CD4-positive, CD25-positive, alpha-beta regulatory T cell (primary cell): ENCODE measurements at places on chromosomes 11 and 22. TPM values are rescaled to one million over a fixed set of nuclear protein-coding genes. Genes with fewer than 3 reads are reported as not detected.

NLRP6 gene
- 1.8 TPM for total RNA-seq

RHOD gene
- total RNA-seq: not detected

CYB5R3 gene
- total RNA-seq: 56.3 TPM

DNA sequence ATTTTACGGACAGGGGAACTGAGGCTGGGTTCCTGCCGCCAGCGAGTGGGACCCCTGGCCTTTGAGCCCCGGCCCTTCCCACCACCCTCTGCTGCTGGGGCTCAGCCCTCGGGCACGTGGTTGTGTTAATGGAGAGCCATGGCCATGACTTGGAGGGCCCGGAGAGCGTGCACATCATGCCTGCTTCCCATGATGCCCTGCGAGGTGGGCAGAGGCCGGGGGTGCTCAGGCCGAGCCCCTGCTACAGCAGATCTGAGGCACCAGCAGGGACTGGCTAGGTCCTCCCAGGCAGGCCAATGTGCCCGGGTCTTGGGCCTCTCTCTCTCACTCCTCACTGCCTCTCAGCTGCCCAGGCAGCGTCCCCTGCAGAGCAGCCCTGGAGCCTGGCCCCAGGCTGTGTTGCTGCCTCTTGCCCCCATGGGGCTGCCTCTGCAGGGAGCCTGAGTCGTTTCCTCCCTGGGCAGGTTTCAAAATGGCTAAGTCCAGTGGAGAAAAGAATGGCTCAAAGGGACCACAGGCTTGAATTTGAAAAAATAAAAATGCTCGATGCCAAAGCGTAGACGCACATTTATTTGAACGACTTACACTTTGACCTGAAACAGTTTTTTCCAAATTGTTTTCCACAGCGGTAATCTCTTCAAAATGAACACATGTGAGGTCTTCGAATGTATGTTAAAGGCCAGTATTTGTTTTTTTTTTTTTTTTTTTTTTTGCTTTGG is 72.6 kb upstream of the CLDN5 start:
- peaks cover 40% of the 10 kb centered on the region for H3K4me1 ChIP-seq
- peak overlapping the region; percentile 78 for H3K27ac ChIP-seq
- H3K27me3 ChIP-seq: no peaks in the 10 kb centered on the region
- H3K4me3 ChIP-seq: peak overlapping the region; percentile 73

- peaks cover 16% of the 10 kb centered on the region for H3K27me3 ChIP-seq
- H3K27ac ChIP-seq: no peak overlapping the region
- DNase-seq: no peak
- H3K4me3 ChIP-seq: no peak overlapping the region
These were observed 33.3 kb downstream of the PRDM11 start for GRCh38 chr11:45179686-45180178.

DNA sequence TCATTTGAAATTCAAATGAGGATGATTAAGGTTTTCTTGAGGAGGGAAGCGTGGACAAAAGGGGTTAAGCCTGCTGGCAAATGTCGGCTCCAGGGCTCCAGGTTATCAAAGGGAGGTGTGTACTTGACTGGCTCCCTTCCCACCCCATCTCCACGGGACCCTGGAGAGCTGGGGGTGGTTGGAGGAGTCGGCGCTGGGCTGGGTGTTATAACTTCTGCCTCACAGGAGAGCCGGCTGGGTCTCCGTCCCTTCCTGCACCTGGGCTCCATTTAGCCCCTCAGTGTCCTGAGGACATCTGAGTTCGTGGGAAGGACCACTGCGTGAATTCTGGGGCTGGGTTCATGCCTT is 15.6 kb downstream of the POU2F3 start:
- H3K36me3 ChIP-seq: no peaks in the 10 kb centered on the region
- DNase-seq: no peak
- no peak overlapping the region for H3K27ac ChIP-seq
- H3K4me3 ChIP-seq: no peak overlapping the region

DNA sequence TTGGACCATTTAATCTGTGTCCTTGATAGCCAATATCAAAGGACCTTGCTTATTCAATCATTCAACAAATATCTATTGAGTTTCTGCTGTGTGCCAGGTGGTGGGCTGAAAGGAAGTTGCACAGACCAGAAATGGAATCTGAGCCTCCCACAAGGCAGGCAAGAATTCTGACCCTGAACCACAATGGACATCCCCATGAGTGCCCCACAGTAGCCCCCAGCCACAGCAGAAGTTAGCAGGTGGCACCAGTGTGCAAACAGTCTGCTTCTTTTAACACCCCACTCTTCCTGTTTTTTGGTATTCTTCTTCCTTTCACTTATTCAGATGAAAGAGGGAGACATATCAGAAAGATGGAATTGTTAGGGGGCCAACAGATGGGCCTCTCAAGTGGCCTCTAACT is 12.2 kb upstream of the SERPING1 start:
- no peaks in the 10 kb centered on the region for H3K27me3 ChIP-seq
- H3K36me3 ChIP-seq: no peaks in the 10 kb centered on the region
- DNase-seq: no peak
- no peak overlapping the region for H3K4me3 ChIP-seq
- H3K27ac ChIP-seq: no peak overlapping the region

DNA sequence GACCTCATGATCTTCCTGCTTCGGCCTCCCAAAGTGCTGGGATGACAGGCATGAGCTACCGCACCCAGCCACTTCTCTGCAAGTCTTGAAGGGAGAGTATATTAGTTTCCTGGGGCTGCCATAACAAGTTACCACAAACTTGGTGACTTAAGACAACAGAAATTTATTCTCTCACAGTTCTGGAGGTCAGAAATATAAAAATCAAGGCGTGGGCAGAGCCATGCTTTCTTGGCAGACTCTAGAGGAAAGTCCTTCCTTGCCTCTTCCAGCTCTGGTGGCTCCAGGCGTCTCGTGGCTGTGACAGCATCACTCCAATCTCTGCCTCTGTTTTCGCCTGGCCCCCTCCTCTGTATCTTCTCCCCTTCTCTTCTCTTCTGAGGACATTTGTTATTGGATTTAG is 110.2 kb upstream of the NAV2 start:
- no peaks in the 10 kb centered on the region for H3K36me3 ChIP-seq
- no peak for DNase-seq
- H3K27me3 ChIP-seq: peaks cover 2% of the 10 kb centered on the region
- no peaks in the 10 kb centered on the region for H3K4me1 ChIP-seq
- no peak overlapping the region for H3K4me3 ChIP-seq

GRCh38 chr11:129698212-129698611 is 117.4 kb upstream of the TMEM45B start:
- no peak overlapping the region for H3K4me3 ChIP-seq
- DNase-seq: no peak
- no peak overlapping the region for H3K27ac ChIP-seq
- peaks cover 10% of the 10 kb centered on the region for H3K4me1 ChIP-seq

- no peaks in the 10 kb centered on the region for H3K4me1 ChIP-seq
- DNase-seq: no peak
- no peak overlapping the region for H3K27ac ChIP-seq
These were observed 150.2 kb downstream of the BRD1 start for GRCh38 chr22:49677495-49677889.

- no peak overlapping the region for H3K4me3 ChIP-seq
- no peak overlapping the region for H3K27ac ChIP-seq
- H3K27me3 ChIP-seq: no peaks in the 10 kb centered on the region
- no peaks in the 10 kb centered on the region for H3K4me1 ChIP-seq
- H3K36me3 ChIP-seq: no peaks in the 10 kb centered on the region
- no peak for DNase-seq
These were observed 326.4 kb downstream of the GUCY1A2 start for GRCh38 chr11:106691807-106692365.
